Activated T-helper 1 cell treated with anti-CD3 and anti-CD28 coated beads, Interleukin-2, amount 50 U/mL, for 16 hours (primary cell): ENCODE measurements at places on chromosomes 6 and 20.

DNA sequence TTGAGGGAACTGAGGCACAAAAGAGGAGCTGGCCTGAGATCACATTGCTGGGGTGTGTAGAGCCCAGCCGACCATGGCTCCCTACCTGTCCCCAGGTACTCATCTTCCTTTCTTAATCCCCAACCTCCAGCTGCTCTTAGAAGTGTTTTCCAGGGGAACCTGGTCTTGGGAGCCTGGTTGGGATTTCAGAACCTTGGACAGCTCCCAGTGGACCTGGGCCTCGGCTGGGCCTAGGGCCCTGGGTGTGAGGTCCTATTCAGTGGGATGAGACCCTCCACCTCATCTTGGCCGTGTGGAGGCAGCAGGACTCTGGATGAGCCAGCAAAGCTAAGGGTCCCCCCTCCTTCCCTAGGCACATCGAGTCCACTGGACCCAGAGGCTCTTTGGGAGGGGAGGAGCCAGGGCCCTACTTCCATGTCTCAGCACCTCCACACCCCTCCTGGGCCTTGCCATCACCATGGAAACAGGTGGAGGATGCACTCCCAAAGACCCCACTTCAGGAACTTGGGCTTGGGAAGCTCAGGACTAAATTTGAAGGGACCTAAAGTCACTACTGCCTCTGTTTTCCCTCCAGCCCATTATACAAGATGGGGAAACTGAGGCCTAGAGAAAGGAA, 38.5 kb downstream of the DLGAP4 start:
- DNase-seq: no peak

- DNase-seq: no peak
These were observed 38.3 kb upstream of the ATXN1 start for GRCh38 chr6:16799279-16800193.

- DNase-seq: no peak
These were observed 29.6 kb downstream of the RAMACL start for GRCh38 chr6:166556863-166557322.

DNA sequence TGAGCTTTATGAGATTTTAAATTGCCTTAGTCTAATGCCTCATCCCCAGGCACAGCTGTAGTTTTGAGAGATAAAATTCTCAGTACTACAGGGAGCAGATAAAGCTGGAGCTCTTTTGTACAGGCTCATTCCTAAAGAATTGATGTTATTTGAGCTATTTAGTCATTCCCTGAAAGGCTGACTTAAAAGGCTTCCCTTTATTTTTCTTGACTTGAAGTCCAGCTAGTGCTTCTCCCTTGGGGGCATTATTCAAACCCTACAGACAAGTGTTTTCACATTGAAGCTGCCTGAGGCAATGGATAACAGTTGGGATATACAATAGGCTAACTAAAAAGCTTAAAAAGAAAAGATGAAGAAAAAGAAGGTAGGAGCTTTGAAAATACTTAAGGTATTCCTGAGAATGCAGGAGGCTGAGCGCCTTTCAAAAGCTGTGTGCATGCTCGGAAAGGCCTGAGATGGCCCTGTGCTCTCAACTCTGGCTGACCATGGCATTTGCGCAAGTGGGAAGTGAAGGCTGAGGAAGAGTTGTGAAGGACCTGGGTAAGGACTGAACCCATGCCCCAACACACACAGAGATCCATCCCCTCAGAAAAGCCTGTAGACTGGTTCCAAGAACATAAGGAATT, 315.1 kb downstream of the SMOC2 start:
- DNase-seq: no peak

GRCh38 chr6:41256383-41256782, 28.2 kb downstream of the TREML4 start:
- DNase-seq: no peak

DNA sequence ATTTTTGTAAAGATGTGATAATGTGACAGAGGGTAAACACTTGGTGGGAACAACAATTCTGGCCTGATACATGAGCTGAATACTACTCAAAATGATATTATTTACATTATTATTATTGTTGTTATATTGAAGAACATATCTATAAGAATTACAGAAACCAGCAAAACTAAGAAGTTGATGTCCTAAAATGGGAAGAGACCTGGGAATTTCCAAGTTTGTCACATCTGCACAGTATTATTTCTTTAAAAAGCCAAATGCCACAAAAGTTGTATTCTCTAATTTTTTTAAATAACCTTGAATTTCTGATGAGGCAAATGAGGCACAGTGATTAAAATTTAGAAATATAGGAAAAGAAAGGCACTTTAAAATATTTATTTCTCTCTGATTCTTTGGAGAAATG, 5.0 kb upstream of the ZNF292 start:
- DNase-seq: no peak

DNA sequence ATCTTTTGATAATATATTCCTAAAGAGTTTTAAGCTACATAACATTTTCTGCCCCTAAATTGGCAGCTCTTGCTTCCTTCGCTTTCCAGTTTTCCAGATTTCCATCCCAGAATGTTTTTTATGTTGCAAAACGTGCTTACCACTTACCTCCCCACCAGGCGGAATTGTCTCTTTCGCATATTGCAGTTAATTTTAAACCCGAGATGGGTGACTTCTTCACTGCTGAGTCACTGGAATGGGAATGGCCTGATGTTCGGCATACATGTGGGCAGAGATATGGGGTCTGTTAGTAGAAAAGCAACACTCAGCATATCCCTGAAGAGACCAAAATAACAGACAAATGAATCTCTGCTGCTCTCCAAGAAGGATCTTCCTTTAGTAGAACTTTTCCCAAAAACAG, 491.2 kb downstream of the PREX1 start:
- no peak for DNase-seq

DNA sequence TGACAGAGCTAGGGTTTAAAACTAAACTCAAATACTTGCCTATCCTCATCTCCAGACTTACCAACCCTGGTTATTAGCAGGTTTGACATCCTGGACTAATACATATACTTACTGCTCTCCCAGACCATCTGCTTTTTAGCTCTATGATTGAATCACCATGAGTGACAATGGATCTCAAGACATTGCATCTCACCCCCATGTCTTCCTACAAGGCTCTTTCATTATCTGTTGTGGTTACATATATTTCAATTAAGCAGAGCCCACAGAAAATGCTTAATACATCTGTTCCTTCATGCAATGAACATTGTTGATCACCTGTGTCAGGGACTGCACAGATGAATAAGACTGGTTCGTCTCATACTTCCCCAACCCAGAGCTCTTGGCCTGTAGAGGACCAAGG, 19.4 kb downstream of the SAMD3 start:
- DNase-seq: no peak

- no peak for DNase-seq
These were observed 139.4 kb downstream of the PHF3 start for GRCh38 chr6:63774961-63775360.

GRCh38 chr6:93088621-93089501, 330.5 kb downstream of the EPHA7 start:
- no peak for DNase-seq

DNA sequence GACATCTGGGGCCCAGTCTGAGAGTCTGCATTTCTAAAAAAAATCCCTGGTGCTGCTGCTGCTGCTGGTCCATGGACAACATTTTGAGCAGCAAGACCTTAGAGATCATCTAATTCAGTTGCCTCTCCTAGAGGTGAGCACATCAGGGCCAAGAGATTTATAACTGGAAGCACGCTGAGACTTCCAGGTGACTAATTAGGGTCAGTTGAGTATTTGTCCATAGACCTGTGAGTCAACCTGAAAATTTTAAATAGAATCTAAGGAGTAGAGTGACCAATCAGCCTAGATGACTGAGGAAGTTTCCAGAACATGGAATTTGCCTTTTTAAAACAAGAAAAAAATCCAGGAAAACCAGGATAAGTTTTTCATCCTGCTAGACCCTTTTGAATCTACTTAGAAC, 221.4 kb downstream of the PKHD1 start:
- DNase-seq: no peak

DNA sequence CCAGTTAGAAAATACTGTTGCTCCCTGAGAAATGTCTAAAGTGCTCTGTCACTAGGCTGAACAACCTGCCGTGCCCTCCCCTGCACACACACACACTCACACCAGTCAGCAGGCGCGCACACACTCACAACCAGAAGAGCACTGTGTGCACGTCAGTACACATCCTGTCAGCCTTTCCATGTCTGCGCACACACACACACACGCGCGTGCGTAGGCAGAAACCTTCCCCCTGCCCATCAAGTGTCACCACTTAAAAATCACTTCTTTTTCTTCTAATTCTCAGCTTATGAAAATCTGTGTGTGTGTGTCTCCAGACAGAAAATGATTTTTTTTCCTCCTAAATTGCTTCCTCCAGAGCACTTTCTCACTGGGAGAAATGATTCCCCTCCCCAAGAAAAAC, 100.3 kb downstream of the EDN3 start:
- no peak for DNase-seq

DNA sequence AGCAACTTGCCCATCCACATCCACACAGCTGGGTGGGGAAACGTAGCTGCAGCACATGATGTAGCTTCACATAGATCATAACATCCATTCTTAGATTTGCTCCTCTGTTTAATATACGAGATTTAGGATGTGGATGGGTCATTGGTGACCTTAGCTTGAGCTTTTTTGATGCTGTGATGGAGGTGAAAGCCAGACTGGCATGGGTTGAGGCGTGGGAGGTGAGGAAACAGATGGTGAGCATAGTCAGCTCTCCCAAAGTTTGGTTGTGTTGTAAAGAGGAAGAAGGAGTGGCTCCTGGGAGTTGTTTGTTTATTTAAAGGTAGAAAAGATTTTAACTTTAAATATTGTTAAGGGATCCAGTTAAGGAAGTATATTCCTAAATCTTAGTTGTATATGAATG, 5.3 kb downstream of the ARFGEF2 start:
- DNase-seq: no peak

- no peak for DNase-seq
These were observed 367.8 kb downstream of the ZFAND3 start for GRCh38 chr6:38187325-38187724.

- DNase-seq: no peak
These were observed 3.3 kb downstream of the TDRD6 start for GRCh38 chr6:46690911-46691451.

- DNase-seq: no peak
These were observed 77.6 kb downstream of the TPBG start for GRCh38 chr6:82441047-82441855.

DNA sequence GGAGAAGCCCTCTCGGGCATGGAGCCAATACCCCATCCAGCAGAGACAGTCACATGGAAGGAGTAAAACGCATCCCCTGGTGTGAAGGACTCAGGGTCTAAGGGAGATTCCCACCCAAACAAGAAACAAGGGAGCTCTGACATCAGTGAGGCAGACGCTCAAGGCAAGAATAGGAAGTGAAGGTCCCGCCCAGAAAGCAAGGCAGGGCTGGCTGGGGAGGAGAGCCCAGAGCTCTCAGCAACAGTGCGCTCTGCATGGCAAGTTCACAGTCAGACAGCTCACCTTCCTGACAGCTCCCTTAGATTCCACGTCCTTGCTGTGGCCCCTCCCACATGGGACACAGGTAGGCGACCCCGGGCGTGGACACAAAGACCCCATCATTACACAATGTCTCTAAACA, 85.6 kb downstream of the TTLL2 start:
- no peak for DNase-seq

DNA sequence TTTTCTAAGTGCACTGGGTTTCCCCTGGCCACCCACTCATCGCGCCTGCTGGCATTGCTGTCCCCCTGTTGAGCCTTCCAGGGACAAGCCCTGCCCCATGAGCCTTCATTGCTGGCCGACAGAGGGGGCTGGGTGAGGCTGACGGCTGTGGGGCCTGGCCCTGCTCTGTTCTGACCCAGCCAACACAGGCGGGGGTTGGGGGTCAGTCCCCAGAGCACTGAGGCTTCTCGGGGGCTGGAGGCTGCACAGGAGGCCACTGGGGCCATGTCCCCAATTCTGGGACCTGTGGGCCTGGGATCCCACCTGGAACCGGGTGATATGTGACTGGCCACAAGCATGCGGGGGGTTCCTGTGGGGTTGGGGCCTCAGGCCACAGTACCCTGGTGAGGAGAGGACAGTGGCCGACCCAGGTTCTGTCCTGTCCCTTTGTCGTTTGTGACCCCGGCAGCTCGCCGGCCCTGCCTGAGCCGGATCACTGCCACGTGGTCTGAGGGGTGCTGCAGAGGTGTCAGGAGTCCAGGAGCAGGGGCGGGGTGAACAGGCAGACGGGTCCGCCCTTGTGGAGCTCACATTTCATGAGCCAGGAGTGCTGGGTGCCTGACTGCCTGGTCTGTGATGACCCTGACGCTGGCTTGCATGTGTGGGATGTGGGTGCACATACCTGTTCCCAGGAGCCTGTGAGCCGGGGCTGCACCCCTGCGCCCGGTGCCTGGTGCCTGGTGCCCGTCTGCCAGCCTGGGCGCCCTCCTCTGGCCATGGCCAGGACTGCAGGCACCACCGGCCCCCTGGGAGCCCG, 2.1 kb upstream of the COL20A1 start:
- DNase-seq: peak; percentile 37

DNA sequence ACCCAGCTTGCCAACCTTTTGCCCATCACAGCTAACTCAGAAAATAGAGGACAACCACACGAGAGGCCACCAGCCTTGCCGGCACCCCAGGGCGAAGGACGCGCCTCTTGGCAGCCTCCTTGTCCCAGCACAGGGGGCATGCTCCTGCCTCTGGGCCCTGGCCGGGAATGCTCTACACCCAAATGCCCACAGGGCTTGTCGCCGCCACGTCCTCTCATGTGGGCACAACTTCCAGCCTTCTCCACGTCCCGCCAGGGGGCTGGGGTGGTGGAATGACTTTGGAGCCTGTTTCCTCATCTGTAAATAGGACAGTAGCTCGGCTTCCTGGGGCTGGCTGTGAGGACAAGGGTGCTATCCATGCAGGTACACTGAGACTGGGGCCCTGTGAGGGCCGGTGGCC, 152.4 kb upstream of the MLN start:
- no peak for DNase-seq

DNA sequence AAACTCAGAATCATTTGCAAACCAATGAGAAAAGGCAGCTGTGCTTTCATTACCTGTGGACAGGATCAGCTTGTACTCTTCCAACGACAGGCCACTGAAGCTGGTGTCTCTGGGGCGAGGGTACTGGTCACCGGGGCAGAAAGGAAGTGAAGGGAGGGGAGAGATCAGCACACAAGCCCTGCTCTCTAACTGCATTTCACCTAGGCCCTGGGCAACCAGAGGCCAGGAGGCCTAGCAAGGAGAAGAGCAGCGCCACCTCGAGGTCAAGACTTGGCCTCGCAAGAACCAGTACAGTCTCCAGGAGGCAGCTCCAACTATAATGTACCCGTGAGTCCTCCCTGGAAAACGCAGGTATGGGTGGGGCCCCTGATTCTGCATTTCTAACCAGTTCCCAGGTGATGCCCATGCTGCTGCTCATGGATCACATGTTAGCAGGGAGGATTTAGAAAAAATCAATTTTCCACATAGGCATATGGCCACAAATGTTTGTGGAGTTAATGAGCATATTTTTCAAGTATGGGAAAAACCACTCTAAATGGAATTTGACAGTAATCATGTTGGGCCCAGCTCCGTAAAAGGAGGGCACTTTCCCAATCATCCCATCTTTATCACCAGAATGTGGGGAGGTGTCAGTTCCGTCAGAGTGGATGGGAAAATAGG, 11.0 kb downstream of the UQCC2 start:
- peak; percentile 54 for DNase-seq

GRCh38 chr20:17771206-17772004, 71.6 kb downstream of the BANF2 start:
- no peak for DNase-seq
